NCI-H82 (cell line): ENCODE measurements at places on chromosomes 7 and 10.

DNA sequence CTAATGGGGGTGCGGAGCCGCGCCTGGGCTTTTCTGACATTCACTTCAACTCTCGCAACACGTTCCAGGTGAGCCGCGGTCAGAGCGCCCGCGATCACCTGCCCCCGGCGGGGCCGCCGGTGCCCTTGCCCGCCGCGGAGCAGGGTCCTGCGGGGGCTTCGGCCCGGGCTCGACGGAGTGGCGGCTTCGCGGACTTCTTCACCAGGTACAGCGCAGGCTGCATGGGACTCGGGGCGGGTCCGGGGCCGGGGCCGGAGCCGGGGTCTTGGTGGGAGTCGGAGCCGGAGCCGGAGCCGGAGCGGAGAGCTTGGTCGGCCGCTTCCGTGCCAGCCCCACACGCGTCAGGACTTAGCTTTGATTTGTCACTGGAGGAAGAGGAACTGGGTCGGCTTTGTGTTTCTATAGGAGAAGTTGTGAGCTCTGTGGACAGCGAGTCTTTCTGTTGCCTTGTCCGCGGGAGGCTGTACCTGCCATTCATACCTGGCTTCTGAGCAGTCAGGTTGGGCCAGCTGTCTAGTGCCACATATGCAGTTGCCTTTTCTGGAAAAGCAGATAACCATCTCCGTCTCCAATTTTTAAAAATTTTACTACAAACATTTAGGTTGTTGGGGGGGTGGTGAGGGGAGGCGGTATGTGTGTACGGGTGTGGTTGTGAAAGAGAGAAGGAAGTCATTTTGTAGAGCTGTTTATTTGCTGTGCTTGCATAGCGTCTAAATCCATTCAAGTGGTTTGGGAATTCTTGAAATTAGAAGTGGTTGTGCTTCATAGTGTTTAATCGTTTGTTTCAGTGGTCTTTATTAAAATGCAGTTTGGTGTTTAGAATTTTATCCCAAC lies 1.3 kb downstream of the TBC1D12 start:
- DNase-seq, result peak; percentile 64

- no peak for DNase-seq
These were observed 29.3 kb downstream of the MAPK8 start for GRCh38 chr10:48335788-48336187.

DNA sequence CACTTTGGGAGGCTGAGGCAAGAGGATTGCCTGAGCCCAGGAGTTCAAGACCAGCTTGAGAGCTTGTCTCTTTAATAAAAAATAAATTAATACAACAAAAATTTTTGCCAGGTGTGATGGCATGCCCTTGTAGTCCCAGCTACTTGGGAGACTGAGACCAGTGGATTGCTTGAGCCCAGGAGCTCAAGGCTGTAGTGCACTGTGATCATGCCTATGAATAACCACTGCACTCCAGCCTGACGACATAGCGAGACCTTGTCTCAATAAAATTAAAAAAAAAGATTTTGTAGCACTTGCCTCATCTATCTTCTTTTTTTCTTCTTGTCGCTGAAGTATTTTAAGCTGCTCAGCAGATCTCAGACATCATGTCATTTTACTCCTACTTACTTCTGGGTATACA lies 26.3 kb downstream of the CREM start:
- DNase-seq, result no peak

- no peak for DNase-seq
These were observed 19.9 kb upstream of the CNPY1 start for GRCh38 chr7:155566011-155566836.

DNA sequence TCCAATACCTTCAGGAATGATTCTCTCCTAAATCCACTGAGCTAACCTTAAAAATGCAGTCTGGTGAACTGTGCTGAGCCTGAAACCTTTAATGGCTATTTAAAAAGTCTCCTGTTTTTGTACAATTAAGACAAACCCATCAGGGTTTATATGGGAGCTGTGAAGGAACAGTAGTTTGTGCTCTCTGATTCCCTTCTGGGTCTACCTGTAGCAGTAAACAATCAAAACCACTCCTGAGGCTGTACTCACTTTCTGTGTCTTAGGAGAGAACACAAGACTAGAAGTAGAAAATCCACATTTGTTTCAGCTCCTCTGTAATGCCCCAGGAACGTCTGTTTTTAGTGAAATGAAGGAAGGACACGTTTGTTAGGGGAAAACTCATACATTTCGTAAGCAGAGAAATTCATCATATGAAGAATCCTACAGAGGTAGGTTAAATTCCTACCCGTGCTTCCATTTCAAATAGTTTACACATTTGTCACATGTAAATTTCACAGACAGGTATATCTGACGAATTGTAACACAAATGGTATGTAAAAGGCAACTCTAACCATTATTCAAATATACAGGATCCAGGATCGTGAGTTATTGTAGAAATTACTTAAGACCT lies 2.6 kb downstream of the CUX1 start:
- DNase-seq, result no peak

DNA sequence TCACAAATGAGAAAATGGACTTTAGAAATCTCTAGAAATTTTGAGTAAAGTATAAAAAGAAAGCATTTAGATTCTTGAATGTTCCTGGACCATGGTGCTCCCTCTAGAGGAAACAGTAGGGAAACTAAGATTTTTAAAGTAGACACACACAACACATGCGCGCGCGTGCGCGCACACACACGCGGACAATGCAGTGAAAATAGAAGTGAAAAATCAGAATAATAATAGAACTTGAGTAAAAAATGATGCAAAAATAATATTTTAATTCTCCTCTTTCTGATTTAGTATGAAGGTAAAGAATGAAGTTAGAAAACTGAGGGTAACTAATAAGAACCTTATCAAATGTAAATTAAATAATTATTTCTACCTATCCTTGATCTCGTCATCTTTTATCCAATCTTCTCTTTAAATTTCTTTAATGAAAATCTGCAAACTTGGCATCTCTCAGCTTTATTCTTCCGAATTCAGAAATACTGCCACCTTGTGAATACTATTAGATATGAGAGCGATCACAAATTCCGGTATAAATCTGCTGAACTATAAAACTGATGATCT lies 117.0 kb upstream of the AMPH start:
- no peak for DNase-seq

DNA sequence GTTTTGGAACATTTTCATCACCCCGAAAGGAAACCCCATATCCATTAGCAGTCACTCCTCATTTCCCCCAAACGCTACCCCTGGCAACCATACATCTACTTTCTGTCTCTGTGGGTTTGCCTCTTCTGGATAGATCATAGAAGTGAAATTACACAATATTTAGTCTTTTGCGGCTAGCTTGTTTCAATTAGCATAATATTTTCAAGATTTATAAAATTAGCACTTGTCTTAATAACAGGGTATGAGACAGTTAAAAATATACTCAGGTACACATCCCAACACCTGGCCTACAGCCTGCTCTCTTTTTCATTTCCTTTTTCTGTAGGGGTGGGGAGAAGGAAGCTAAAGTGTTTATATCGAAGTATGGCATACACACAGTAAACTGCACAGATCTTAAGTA lies 81.4 kb upstream of the LRGUK start:
- DNase-seq, result no peak

GRCh38 chr10:102949916-102950315 lies 31.8 kb downstream of the CNNM2 start:
- no peak for DNase-seq

GRCh38 chr7:116731023-116731395 lies 59.0 kb downstream of the MET start:
- no peak for DNase-seq

DNA sequence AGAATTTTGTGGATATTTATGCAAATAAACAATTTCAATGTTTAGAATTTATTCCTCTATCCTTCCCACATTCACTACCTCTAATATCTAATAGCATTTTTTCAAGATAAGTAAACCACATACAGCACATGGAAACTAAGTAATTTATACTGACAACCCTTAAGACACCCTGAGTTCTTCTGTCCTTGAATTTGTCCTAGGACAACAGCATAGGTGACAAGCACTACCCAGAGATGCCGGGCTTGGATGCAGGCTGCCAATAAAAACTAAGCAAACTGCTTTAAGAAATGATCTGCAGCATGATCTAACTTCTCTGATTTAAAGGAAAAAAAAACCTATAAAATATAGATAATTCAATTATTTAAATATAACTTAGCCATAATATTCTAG lies 22.7 kb downstream of the NT5C3A start:
- DNase-seq, result no peak
